ENCODE measurements at places on chromosomes 6 and 20.

DNA sequence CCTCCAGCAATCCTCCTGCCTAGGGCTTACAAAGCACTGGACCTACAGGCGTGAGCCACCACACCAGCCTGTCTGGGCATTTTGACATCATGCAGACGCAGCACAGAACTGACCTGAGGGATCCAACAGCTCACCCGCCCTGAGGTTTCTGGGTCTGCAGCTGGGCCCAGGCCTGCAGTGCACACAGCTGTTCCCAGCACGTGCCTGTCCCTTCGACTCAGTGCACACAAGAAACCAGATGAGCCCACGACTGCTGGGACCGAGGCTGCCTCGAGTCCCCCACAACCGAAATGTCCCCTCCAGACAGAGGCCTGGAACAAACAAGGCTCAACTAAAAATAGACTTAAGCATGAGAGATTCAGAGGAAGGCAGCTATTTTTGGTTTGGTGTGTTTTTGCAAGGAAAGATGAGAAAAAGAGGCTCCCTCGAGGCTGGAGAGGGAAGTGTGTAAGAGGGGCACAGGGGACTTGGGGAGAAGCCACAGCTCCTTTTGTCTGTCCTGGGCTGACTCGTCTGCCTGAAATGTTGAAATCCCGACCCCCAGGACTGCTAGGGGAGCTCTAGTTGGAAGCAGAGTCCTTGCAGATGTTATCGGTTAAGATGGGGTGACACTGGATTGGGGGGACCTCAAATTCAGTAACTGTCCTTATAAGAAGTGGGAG is 66.3 kb downstream of the YTHDF1 start:
- no peak for DNase-seq

GRCh38 chr6:137522198-137522798 is 28.1 kb upstream of the OLIG3 start:
- no peak for DNase-seq

DNA sequence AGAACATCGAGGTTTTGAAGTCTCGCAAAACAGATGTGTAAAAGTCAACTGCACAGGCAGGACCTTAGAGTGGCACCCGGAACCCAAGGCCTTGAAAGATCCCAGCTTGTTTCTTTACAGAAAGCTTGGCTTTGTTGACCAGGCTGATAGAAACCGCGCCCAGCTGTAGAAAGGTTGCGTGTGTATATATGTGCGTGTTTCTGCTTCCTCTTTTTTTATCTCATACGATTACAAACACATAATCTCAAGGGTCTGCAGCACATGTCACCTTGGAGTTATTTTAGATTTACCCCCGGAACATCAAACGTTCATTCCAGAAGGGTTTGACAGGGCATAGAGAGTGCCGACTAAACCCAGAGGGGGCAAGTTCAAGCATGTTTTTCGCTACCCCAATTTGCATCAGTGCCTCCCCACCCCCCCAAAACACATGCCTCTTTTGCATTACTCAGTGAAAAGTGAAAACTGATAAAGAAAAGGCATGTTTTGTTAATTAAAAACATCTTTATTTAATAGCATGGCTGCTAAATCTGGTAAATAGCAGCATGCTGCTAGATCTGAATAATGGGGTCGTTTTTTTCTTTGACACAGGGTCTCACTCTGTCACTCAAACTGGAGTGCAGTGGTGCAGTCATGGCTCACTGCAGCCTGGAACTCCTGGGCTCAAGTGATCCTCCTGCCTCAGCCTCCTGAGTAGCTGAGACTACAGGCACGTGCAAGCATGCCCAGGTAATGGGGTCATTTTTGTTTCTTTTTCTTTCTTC is 33.2 kb upstream of the NCOA3 start:
- no peak for DNase-seq

DNA sequence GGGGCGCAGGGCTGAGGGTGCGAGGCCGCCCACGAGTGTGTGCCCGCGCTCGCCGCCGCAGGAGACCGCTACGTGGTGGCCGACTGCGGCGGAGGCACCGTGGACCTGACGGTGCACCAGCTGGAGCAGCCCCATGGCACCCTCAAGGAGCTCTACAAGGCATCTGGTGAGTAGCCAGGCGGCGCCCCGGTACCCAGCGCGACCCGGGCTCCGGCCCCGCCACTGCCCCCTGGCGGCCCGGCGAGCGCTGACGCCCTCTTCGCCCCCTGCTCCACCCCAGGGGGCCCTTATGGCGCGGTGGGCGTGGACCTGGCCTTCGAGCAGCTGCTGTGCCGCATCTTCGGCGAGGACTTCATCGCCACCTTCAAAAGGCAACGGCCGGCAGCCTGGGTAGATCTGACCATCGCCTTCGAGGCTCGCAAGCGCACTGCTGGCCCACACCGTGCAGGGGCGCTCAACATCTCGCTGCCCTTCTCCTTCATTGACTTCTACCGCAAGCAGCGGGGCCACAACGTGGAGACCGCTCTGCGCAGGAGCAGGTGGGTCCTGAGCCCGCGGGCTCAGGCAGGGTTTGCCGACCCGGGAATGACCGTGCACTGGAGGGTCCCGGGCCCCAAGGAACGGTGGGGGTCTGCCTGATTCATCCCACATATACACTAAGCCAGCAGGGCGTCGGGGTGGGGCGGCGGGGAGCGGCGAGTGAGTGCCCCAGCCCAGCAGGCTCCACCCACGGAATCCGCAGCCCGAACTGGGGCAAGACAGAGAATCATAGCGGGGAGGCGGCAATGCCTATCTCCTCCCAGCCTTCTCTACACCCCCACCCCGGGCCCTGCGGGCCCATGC is 17.4 kb downstream of the HSPA12B start:
- peak; percentile 84 for DNase-seq

GRCh38 chr6:127267646-127268625 is 1.3 kb downstream of the RNF146 start:
- no peak for DNase-seq

- DNase-seq, result no peak
These were observed 17.5 kb upstream of the KCNK16 start for GRCh38 chr6:39339868-39340550.

DNA sequence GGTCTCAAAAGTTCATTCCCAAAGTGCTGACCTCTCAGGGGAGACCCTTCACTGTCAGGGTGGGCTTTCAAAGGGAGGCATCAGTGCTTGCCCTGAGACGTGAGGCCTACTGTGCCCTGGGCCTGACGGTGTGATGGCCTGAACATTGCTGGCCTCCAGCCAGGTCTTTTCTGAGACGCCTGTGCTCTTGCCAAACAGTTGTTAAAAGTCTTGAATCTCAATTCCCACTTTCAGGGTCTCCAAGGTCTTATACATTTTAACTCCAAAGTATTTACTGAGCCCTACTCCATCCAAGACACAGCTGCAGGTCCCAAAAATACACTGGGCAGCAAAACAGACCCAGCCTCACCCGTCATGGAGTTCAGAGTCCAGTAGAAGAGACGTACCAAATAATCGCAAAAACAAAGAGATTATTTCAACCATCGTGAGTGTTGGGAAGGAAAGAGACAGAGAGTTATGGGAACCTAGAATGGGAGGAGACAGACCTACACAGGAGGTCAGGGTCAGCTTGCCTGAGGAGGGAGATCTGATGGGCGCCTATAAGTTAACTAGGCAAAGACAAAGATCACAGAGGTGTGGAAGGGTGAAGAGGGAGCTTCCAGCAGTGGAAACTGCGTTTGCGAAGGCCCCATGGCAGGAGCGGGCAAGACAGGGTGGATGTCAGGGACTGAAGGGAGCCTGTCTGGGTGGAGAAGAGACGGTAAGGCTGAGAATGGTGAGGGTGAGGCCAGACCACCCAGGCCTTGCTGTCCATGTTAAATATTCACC is 446.3 kb downstream of the PREX1 start:
- DNase-seq, result no peak

DNA sequence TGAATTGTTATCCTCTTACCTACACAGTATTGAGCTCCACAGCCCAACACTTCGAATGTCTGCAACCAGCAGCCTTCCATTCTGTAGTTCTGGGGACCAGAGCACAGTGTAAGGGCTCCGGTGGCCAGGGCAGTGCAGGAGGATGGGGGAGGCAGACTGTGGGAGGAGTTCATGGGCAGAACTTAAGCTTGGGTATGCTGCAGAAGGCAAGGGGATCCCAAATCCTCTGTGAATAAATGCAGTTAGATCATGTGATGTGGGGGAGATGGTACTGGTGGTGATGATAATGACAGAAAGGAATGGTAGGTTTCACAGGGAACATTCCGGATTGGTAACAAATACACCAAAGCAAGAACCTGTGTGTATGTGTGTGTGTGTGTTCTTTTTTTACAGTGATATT is 26.5 kb upstream of the CNKSR3 start:
- DNase-seq, result no peak

DNA sequence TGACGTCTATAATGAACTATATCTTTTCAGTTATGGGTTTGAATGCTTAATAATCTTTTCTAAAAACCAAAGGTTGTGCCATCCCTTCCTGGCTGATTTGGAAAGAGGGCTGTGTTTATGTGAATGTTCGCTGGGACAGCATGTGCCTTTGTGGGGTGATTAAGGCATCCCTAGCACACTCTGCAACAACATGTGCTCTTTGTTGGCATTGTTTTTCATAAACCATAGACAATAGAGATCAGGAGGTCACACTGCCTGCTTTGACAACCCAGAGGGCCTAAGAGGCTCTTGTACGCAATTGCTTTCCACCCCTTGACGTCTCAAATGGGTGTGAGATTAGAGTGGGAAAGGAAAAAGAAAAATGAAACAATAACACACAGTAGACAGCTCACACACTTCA is 116.0 kb downstream of the LRRC1 start:
- DNase-seq, result no peak

DNA sequence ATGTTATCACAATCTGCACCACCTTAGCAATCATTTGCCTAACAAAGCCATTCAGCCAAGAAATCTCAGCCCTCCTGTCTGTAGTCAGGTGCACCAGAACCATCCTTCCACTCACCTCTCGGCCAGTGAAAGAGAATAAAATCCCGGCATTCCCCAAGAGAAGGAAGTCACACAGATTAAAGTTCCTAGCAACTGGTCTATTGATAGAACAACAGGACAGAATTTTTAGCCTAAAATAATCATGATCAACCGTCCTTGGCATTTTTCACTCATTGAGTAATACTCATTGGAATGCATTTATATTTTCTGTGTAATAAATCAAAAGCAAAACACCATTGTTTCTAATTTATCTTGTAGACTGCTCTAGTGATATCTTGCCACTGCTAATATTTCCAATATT is 85.7 kb upstream of the CDH4 start:
- DNase-seq, result no peak

DNA sequence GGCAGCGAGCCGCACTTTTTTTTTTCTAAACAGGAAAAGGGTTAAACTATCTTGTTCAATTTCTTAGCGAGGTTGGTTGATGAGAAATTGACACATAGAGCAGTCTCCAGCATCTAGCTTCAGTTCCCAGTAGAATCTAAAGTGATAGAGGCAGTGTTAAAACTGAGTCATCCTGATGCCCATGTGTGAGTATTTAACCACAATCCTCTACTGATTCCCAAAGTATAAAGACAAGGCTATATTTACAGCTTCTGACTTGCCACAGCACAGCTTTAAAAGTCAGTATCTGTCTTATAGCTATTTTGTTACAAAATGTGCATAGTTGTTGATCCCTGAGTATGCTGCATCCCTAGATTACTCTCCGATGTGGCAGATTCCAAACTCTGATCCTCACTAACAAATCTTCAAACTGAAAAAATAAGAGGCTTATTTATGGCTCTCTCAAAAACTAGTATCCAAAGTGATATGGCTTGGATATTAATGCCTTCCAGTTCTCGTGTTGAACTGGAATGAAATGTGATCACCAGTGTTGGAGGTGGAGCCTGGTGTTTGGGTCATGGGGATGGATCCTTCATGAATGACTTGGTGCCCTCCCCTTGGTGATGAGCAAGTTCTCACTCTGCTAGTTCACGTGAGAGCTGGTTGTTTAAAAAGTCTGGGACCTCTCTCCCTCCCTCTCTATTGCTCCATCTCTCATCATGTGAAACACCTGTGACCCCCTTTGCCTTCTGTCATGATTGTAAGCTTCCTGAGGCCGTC is 13.1 kb upstream of the POPDC3 start:
- no peak for DNase-seq

DNA sequence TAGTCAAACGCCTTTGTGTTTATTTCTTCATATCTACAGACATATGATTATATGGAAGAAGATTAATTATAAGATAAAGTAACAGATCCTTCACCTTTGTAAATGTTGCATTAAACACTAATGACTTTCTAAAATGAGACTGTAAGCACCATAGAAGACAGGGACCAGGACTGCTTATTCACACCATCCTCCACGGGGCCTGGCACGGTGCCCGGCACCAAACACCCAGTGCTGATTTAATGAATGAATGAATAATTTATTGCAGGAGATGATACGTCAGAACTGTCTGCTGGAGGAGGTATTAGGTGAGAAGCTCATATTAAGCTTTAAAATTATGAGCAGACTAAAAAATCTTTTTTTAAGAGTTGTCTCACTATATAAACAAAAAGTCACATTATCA is 88.3 kb downstream of the SLX4IP start:
- no peak for DNase-seq

GRCh38 chr6:118704915-118705314 is 53.5 kb upstream of the CEP85L start:
- DNase-seq, result no peak

DNA sequence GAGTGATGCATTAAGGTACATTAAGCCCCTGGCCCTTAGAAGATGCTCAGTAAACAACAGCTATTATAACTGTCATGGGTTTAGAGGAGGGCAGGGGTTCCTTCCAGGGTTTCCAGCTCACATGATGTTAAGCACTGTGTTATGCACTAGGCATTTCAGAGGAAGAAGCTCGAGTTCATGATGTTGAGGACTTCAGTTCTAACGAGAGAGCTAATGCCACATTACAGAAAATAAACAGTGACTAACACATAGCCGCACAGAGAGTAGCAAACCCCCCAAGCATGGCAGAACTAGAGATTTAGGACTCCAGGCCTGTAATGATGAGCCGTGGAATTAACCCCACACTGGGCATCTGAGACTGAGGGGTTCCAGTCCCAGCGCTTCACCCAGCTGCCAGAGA is 105.2 kb downstream of the UNC5CL start:
- no peak for DNase-seq

GRCh38 chr20:13639150-13639497 is 392 bp upstream of the TASP1 start:
- DNase-seq, result no peak

DNA sequence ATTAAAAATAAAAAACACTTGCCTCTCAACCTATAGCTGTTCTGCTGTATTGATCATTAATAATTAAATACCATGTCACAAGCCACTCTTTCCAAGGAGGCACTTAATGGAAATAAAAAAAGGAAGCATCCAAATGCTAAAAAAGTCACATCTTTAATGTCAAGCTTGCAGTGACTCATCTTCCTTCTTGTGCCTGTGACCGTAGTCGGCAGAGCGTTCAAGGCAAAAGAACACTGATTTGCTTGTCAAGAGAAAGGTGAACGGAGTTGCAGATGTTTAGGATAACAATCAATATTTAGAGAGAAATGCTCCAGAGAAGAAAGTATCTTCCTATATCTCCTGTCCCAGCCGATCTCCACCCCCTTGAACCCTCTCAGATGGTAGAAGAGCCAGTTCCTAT is 341.0 kb upstream of the OPRM1 start:
- DNase-seq, result no peak

GRCh38 chr20:63822276-63822696 is 8.8 kb downstream of the ZBTB46 start:
- DNase-seq, result no peak

- no peak for DNase-seq
These were observed 52.1 kb downstream of the IYD start for GRCh38 chr6:150420926-150421325.
